ENCODE measurements at places on chromosomes 6 and 20.

GRCh38 chr6:69813508-69813907 is 16.7 kb upstream of the LMBRD1 start:
- no peak for DNase-seq

GRCh38 chr20:6651561-6651960 is 115.9 kb upstream of the BMP2 start:
- DNase-seq: no peak

DNA sequence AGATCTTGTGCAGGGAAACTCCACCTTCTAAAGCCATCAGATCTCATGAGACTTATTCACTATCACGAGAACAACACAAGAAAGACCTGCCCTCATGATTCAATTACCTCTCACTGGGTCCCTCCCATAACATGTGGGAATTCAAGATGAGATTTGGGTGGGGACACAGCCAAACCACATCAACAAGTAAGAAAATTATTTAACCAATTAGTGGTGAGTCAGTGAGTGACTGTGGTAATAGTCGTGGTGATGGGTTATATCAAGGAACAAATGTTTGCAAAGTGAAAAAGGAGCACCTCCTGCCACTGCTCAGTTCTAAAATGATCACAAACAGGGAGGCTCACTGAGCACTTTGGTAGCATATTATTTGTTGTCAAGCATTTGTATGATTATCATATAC is 20.6 kb downstream of the EPM2A start:
- no peak for DNase-seq

- no peak for DNase-seq
These were observed 26.5 kb upstream of the LGSN start for GRCh38 chr6:63346217-63346835.

- DNase-seq: no peak
These were observed 216.6 kb upstream of the UFL1 start for GRCh38 chr6:96304997-96305396.

GRCh38 chr6:158441716-158442215 is 118.1 kb upstream of the TMEM181 start:
- DNase-seq: no peak

- DNase-seq: no peak
These were observed 288.7 kb upstream of the PRDM1 start for GRCh38 chr6:105797286-105797979.

GRCh38 chr6:8859501-8859900 is 424.2 kb upstream of the SLC35B3 start:
- DNase-seq: no peak

- DNase-seq: no peak
These were observed 78.2 kb downstream of the FRK start for GRCh38 chr6:115982453-115982852.

DNA sequence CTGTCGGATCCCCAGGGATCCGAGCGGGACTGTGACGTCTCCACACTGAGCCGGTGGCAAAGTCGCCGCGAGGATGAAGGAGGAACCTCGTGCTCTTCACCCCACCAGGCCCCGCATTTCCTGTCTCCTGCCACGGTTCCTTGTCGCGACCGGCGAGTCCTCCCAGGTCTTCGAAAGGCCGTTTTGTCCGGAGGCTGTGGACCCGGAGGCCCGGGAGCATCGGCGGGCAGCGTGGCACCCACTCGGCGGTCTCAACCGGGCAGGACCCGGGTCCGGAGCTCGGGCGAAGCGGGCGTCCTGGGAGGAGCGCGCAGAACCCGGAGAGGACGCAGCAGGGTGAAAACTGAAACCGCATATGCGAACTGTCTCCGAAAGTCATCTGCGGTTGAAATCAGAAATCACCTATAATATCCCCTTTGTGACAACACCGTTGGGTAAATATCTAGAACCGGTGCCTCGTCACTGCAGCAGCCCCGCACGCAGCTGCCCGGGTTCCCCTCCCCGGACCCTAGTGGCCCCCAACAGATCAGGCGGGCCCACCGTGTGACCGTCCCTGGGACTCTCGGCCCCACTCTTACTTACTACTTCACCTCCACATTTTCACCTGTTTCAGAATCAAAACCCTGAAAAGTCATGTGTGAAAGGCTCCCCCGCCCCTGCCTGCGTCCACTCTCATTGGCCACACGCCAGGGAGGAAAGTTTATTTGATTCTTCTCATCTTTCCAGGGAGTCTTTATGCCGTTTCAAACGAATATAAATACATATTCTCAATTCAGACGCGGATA is 3.1 kb upstream of the ULBP2 start:
- no peak for DNase-seq

GRCh38 chr6:97049253-97050011 is 124.9 kb downstream of the KLHL32 start:
- DNase-seq: no peak

GRCh38 chr20:51211191-51211590 is 188.3 kb upstream of the KCNG1 start:
- no peak for DNase-seq

DNA sequence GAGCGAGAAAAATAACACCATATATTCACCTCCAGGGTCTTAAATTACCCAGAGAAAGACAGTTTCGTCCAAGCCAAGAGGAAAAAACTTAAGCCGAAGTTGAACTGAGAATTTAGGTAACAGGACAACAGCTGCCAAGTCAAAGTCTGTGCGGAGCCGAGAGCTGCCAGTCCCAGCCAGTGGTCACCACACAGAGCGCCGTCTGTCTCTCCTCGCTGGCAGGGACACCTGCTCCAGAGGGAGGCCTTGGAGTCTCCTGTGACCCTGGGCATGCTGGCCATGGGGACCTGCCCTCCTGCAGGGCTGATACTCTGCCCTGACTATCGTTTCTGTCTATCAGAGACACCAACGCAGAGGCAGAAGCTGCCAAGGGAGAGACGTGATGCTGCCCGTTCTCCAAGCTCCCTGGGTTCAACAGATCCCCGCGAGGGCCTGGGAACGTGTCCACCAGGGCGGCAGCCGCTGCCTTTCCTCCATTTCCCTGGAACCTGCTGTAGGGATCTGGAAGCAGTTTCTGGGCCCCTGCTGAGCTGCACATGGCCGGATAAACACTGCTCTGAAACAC is 341.3 kb downstream of the SMOC2 start:
- DNase-seq: no peak

GRCh38 chr6:83365931-83366330 is 64.9 kb downstream of the ME1 start:
- no peak for DNase-seq

GRCh38 chr6:162873537-162873936 is 145.8 kb downstream of the PACRG start:
- DNase-seq: no peak

GRCh38 chr20:31566658-31567379 is 38.3 kb upstream of the ID1 start:
- no peak for DNase-seq

- no peak for DNase-seq
These were observed 413 bp downstream of the PTPRA start for GRCh38 chr20:2873747-2874041.

- no peak for DNase-seq
These were observed 82.3 kb downstream of the EPHA7 start for GRCh38 chr6:93337014-93337413.

- no peak for DNase-seq
These were observed 76.7 kb downstream of the PREX1 start for GRCh38 chr20:48750941-48751635.

DNA sequence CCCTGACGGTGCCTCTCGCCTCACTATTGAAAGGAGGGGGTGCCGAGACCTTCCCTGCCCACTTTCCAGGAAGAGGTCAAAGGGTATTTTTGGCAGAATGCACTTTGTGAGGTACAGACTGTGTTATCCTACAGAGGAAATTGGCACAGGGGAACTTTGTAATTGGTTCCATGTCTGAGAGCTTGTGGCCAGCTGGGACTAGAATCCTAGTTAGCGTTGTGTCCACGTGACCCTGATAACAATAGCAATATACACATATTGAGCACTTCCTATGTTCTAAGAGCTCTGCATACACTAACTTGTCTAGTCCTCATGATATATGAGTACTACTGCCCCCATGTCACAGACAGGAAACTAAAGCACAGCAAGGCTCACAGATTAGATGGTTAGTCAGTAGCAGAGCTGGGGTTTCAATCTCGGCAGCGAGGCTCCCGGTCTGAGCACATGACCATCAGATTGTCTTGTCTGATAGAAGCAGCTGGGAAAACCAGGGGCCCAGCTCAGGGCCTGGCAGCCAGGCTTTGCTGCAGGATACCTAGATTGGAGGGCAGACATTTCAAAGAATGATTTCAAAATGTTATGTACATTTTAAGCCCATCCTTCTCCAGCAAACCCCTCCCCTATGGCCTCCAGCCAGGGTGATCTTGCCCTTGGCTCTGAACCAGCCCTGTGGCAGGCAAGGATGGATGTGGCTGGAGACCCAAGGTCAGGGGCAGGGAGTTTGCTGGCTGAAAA is 1.4 kb downstream of the MAPK13 start:
- peak; percentile 45 for DNase-seq

DNA sequence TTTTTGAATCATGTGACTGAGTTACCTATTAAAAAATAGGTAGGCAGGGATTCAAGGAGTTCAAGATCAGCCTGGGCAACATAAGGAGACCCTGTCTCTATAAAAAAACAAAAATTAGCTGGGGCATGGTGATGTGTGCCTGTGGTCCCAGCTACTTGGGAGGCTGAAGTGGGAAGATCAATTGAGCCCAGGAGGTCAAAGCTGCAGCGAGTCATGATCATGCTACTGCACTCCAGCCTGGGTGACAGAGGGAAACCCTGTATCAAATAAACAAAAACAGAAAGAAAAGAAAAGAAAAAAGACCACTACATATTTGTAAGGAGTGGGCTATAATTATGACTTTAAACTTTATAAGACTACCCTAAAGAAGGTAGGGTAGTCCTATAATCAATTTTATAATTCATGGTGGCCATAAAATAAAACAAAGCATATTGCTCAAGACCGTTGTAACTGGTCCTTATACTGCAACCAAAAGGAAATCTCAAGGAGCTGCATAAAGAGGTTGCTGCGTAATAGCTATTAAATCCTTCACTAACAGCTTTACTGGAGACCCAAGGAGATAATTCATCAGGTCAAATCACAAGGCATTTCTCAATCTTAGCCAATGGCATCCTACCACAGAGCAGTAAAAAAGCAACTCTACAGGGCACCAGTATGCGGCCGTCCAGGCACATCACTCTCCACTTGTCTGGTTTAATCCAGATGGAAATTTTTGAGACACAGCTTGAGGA is 13.5 kb downstream of the PIGU start:
- no peak for DNase-seq

- no peak for DNase-seq
These were observed 267.7 kb downstream of the PRL start for GRCh38 chr6:22029171-22029570.

GRCh38 chr6:98833057-98833306 is 1.4 kb upstream of the POU3F2 start:
- no peak for DNase-seq

- no peak for DNase-seq
These were observed 22.6 kb upstream of the TINAG start for GRCh38 chr6:54285595-54285994.

- no peak for DNase-seq
These were observed 103.5 kb upstream of the PTPRT start for GRCh38 chr20:43293068-43293786.

- no peak for DNase-seq
These were observed 704 bp upstream of the FAM210B start for GRCh38 chr20:56358070-56358469.

GRCh38 chr6:63610944-63611343 is 24.7 kb upstream of the PHF3 start:
- no peak for DNase-seq

- DNase-seq: no peak
These were observed 145.7 kb upstream of the GGTLC1 start for GRCh38 chr20:24134284-24134683.

- DNase-seq: no peak
These were observed 159.2 kb downstream of the RPS12 start for GRCh38 chr6:132973514-132973993.

DNA sequence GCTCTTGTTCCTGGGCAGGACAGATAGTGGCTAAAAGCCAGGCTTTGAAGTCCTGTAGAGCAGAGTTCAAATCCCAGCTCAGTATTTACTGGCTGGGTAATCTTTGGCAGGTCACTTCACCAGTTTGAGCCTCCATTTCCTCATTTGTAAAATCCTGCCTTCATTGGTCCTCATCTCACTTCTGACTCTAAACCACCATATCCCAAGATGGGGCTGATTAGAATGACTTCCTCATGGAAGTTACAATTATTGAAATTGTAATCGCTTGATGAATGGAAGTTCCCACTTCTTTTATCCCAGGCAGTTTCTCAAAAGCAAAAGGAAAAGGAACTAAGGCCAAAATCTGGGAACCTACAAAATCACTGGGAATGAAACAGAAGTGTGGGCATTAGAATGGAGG is 35.9 kb upstream of the B4GALT5 start:
- no peak for DNase-seq

- no peak for DNase-seq
These were observed 135.3 kb upstream of the EEF1E1 start for GRCh38 chr6:8237668-8238067.

GRCh38 chr6:22300273-22300998 is 3.6 kb upstream of the PRL start:
- DNase-seq: no peak

DNA sequence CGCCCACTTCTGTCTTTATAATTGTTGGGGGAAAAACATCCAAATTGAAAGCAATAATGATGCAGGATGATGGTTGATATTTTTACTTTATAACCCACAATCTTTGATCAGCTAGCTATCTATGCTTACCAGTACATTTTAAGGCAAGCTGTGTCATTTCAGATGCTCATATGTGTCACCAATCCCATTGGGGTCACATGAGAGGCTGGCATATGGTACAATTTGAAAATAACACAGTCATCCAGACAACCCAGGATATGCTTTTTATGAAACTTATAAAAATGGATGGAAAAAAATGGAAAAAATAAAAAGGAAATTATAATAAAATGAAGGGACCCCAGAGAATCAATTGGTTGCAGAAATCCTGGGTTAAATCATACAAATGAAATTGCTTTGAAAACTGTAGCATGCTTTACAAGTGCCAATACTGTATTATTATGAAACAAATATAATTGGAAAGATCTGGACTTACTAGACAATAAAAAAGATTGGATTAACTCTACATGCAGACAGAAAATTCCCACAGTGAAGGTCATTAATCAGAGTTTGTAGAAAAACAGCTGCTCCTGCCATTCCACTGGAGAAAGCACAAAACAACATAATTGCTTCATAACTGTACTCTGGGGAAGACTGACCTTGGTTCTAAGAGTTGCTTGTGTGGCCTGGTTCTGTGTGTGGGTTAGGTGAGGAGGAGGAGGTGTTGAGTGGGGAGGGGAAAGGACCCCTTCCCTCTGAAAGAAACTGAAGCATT is 13.3 kb upstream of the PRIM2 start:
- no peak for DNase-seq
